ENCODE measurements at places on chromosomes 1 and 21.

- DNase-seq = peak; percentile 57
These were observed 7.6 kb downstream of the EFHD2 start for GRCh38 chr1:15417059-15417934.

- no peak for DNase-seq
These were observed 17.9 kb upstream of the SMG7 start for GRCh38 chr1:183454377-183454776.

GRCh38 chr1:98461873-98462385 lies 199.6 kb upstream of the SNX7 start:
- no peak for DNase-seq

DNA sequence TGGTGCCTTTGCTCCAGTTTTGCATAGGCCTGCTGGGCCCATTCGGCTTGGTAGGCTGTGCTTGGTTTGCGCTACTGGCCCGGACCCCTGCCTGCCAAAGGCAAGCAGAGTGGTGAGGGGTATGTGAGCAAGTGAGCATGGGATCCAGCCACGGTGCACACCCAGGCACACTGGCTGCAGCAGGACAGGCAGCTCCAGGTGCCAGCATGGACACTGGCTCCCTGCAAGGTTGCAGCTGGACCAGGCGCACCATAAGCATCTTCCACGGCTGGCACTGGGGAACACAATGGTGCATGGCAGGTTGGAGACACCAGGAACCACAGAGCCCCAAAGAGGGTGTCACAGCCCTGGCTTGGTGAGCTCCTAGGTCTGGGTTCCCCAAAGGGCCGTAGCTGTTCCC lies 693.5 kb upstream of the PTBP2 start:
- no peak for DNase-seq

Measured in activated gamma-delta T cell treated with Interleukin-2 at 50 U/mL for 16 hours (primary cell).